ENCODE measurements at places on chromosomes 7 and 10.
A peak's percentile ranks its signal among the peaks of the same experiment; 100 is the strongest.

DNA sequence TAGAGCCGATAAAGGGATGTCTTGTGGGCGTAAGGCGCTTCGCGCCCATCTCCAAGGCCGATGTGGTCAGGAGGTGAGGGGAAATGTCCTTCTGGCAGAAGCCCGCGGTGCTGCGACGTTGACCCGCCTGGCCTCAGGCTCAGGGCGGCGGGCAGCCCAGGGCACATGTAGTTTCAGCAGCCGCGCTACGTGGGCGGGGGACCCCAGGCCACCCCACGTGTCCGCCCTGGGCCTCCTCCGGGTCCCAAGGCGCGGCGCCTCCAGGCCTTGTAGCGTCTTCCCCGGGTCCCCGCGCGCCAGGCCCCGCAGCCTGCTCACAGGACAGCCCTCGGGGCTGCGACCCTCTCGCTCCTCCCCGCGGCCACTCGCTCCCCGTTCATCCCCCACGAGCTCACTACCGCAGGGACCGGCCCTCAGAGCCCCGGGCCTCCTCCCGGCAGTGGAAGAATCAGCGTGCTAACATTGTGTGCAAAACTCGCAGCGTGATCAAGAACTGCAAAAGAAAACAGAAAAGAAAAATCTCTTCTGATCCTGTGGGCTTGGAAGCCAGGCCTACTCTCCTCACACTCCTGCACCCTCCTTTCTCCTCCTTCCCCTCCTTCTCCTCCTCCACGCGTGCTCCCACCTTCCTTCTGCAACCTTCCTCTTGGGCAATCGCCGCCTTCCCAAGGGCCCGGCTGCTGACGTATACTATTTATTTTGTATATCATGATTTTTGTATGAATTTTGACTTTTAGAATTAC lies 4.4 kb upstream of the TBX20 start:
- DNase-seq = no peak

- DNase-seq = no peak
Measured at GRCh38 chr7:69422574-69422985, 175.7 kb upstream of the AUTS2 start.

- peak; percentile 50 for DNase-seq
Measured at GRCh38 chr7:106623853-106624252, 37.1 kb downstream of the CCDC71L start.

GRCh38 chr7:26636808-26637207 lies 227.6 kb downstream of the SKAP2 start:
- no peak for DNase-seq

DNA sequence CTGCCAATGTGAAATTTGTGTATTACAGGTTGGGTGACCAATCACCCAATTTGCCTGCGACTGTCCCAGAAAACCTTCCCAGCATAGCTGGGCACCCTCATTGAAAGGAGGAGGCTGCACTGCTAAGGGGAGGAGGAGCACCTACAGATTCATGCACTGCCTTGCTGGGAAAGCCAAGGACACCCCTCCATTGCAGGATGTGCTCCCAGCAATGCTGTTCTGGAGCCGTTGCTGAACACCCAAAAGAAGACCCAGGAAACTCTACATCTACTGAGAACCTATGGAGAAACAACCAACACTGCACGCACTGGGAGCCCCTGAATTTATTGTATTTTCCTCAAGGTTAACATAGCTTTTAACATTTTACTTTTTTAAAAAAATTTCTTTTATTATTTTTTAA lies 238.2 kb upstream of the GRB10 start:
- DNase-seq = no peak

GRCh38 chr10:10725196-10725595 lies 292.5 kb upstream of the CELF2 start:
- no peak for DNase-seq

DNA sequence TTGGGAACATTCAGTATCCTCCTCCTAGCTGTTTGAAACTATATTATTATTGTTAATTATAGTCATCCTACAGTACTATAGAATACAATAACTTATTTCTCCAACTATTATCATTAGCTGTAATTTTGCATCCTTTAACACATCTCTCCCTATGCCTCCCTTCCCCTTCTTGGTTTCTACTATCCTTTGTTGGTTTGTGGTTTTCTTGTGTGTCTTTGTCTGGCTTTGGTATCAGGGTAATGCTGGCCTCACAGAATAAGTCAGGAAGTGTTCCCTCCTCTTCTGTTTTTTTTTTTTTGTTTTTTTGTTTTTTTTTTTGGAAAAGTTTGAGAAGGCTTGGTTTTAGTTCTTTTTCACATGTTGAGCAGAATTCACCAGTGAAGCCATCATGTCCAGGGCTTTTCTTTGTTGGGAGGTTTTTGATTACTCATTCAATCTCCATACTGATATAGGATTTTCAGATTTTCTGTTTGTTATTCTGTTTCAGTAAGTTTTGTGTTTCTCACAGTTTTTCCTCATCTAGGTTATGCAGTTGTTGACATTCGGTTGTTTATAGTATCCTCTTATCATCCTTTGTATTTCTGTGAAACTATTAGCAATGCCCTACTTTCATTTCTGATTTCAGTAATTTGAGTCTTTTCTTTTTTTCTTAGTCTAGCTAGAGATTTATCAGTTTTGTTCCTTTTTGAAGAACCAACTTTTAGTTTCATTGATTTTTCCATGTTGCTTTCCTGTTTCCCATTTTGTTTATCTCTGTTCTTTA lies 21.6 kb downstream of the C1GALT1 start:
- no peak for DNase-seq

- DNase-seq = no peak
Measured at GRCh38 chr10:31095677-31096560, 64.3 kb upstream of the ZNF438 start.

DNA sequence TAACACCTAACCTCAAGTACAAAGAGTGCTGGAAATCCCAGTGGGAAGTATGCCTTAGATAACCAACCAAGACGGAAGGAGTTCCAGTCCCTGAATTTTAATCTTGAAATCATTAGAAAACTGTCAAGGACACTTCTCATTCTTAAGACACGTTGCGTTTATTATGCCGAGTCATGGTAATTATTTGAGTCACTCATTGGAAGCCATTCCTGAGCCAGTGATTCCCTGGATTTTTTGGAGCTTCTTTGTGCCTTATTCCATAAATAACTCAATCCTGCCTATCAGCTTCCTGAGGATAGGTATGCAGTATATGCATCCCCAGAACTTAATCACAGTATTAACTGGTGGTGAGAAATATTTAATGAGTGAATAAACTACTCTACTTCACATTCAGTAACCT lies 77.4 kb downstream of the PPP1R17 start:
- no peak for DNase-seq

- DNase-seq = no peak
Measured at GRCh38 chr7:51026341-51026740, 243.6 kb upstream of the GRB10 start.

DNA sequence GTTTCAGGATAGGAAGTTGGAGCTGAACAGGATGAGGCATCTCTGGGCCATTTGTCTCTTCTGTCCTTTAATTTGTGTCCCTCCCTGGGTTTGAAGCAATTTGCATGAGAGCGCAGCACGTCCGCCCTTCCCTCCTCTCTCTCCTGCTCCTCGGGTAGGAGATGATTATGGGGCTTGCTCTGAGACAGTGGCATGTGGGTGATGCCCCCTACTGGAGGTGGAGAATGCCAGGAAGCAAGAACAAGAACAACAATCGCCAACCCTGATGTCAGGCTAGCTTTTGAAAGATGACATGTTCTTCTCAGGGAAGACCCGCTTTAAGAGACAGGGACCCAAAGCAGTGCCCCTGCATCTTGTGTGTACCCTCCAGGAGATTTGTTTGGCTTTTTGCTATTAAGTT lies 63.9 kb upstream of the LOXL4 start:
- DNase-seq = no peak

DNA sequence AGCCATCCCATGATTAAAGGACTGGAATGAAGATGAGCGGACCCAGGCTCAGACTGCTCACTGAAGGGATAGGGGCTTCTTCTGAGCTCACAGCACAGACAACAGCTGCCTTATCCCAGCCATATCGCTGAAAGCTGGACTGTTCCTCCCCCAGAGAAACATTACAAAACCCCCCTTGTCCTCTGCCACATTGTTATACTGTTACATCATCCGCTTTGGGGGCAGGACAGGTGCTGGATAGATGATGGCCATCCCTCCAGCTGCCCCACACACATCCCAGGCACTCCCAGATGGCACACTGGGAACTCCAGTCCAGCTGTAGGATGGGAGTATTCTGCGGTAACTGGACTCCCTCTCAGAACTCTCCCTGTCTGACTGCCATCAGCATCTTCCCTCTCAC lies 58.7 kb upstream of the BTRC start:
- no peak for DNase-seq

DNA sequence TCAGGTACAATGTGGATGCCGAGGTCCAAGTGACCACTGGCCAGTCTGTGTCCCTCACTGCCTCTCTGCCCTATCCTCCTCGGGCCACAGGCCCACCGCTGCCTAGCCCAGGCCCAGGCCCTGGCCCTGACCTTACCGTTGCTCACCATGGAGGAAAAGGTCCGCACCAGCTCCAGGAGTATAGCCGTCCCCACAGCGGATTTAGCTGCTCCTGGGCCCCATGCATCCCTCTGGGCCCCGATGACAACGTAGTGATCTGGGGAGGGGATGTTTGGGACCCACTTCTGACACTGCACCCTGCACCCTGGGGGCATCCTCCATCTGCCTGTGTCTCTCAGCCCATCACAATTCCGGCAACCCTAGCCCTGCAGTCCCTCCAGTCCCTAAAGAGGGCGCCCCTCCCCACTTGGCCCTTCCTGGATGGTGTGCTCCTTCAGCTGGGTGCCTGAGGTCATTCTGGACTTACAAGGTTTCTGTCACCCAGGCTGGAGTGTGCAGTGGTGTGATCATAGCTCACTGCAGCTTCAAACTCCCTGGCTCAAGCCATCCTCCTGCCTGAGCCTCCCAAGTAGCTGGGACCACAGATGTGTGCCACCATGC lies 12.1 kb downstream of the TFR2 start:
- DNase-seq = no peak

GRCh38 chr10:119658274-119658673 lies 7.1 kb downstream of the BAG3 start:
- DNase-seq = peak; percentile 93

DNA sequence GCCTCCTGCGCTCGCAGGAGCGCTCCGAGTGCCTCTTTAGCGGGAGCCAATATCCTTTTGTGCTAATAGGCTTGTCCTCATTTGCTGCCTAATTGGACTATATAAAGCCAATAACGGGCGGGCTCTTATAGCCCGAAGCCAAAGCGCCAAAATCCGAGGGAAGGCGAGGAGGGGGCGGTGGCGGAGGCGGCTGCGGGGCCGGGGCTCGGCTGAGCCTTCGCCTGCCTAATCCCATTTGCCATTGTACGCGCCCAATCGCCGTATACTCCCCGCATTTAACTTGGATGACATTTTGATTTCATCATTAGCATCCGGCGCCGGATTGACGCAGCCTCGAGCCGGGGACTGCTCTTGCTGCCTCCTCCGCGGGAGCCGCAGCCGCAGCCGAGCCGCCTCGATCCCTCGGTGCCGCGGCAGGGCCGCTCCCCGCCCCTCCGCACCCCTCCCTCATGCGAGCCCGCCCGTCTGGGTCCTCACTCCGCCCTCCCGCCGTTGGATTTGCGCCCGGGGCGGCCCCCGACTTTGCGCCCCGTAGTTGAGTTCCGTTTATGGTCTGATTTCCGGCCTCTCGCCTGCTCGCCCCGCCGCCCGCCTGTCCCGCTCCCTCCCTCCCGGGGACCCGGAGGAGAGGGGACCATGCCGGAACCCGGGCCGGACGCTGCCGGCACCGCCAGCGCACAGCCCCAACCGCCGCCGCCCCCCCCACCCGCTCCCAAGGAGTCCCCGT lies at the start of gene HMX3:
Gene HMX3 (plus strand): TSS at position 556 of the 727 bp plus-strand sequence. CDS start 81 bp downstream, at position 637.
- no peak for DNase-seq

- no peak for DNase-seq
Measured at GRCh38 chr10:75427951-75428350, 3.5 kb upstream of the LRMDA start.

DNA sequence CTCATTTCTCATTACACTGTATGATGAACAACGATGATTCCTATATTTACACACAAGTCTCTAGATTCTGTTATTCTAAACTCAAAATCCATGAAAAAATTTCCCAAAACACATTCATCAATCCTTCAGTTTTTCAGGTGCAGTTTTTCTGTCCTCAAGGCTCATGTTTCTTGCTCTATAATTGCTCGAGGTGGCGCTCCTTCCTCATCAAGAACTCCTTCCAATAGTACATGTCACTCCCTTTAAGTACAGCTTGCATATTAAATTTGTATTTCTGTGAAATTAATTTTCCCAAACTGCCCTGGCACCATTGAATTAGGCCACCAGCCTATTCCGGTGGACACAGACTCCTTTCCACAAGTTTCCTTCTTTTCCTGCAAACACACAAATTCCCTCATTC lies 188.7 kb upstream of the MINDY3 start:
- no peak for DNase-seq

DNA sequence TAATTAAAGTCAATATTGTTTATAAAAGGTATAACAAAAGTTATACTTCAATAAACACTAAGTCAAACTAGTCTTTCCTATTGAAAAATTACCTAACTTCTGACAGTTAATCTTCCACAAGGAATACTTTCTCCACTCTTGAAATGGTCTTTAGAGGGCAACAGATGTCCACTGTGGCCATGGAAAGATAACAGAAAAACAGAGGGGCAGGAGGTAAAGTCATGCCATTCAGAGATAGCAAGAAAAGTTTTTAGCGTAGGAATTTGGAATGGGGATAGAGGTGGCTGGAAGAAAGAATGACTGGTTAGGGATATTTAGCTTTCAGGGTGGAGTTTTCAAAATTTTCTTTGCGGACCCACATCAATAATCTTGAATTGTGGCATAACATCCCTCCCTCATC lies 34.7 kb downstream of the HYCC1 start:
- DNase-seq = no peak

DNA sequence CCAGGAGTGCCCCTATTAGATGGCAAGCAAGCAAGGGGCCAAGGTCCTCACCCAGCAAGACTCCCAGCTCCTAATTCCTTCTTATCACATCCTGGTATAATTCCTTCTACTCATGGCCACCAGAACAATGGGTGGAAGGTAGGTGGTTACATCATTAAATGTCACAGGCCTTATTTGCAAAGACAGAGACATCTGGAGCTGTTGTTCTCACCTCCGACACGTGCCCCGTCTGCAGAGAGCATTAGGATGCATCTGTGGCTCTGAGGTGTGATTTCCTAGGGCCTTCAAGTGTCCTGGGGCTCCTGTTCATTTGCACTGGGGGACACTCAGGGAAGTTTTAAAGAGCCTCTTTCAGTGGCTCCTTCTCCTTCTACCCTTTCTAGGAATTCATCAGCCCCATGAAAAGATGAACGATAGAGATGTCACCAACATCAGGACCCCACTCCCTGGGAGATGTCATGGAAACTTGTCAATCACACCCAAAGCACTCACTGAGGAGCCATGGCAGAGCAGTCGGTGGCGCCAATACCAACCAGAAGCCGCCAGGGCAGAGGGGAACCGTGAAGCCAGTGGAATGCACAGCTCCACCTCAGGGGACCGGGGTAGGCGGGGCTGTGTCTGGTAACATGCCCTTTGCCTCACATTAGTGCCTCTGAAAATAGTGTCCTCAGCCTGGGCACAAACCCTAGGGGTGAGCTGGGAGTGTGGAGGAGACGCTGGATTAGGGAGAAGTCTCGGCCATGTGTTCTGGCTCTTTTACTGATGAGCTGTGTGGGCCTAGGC lies 2.9 kb upstream of the ATP6V0E2 start:
- DNase-seq = no peak

GRCh38 chr7:7134046-7134445 lies 48.3 kb upstream of the C1GALT1 start:
- DNase-seq = no peak
